ENCODE measurements at places on chromosomes 3 and 15.

GRCh38 chr3:39169712-39170111 is 16.3 kb upstream of the CSRNP1 start:
- no peak for DNase-seq
- H3K36me3 ChIP-seq: no peaks in the 10 kb centered on the region
- H3K27ac ChIP-seq: no peak overlapping the region

GRCh38 chr15:99621767-99622166 is 56.0 kb downstream of the MEF2A start:
- no peak for DNase-seq
- no peaks in the 10 kb centered on the region for H3K36me3 ChIP-seq
- H3K4me3 ChIP-seq: no peak overlapping the region
- H3K27me3 ChIP-seq: no peaks in the 10 kb centered on the region

DNA sequence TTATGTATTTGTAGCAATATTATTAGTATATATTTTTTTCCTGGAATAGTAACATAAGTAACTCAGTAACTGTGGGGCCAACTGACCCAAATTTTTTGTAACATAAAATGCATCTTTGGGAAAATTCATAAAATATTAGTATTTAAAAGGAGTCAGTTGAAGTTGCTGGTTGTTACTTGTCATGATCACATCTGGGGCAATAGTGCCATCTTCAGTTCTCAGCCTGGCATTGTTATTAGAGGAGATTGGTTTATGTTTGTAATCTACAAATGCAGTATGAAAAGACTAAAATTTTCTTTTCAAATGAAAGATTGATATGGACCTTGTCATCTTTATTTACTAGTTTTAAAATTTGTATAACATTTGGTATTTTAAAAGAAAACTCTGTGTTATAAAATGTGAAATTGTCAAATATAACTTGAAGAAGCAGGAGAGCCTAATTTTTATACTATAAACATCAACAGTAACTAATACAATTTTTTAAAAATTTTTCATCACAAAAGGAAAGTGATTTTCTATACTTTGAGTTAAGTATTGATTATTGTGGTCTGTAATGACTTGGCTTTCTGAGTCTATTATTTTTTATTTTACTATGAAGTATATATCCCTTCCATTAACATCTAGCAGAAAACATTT is 38.8 kb upstream of the MLF1 start:
- no peaks in the 10 kb centered on the region for H3K36me3 ChIP-seq
- H3K27me3 ChIP-seq: no peaks in the 10 kb centered on the region
- no peak overlapping the region for H3K4me3 ChIP-seq
- no peak overlapping the region for H3K27ac ChIP-seq

DNA sequence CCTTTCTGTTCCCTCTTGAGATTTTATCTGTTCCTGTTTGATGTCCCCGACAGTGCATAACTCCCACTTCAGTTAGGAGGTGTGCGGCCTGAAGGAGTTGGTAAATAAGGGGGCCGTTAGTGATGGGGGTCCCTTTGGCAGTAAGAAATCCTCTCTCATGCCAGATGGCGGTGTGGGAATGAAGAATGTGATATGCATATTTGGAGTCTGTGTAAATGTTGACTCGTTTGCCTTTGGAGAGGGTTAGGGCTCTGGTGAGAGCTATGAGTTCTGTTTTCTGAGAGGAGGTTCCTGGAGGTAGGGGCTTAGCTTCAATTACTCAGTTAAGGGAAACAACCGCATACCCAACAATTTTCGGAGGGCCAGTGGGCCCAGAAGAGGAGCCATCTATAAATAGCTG is 38.8 kb upstream of the RNF7 start:
- no peaks in the 10 kb centered on the region for H3K4me1 ChIP-seq
- H3K36me3 ChIP-seq: no peaks in the 10 kb centered on the region
- H3K4me3 ChIP-seq: no peak overlapping the region
- H3K27me3 ChIP-seq: no peaks in the 10 kb centered on the region

DNA sequence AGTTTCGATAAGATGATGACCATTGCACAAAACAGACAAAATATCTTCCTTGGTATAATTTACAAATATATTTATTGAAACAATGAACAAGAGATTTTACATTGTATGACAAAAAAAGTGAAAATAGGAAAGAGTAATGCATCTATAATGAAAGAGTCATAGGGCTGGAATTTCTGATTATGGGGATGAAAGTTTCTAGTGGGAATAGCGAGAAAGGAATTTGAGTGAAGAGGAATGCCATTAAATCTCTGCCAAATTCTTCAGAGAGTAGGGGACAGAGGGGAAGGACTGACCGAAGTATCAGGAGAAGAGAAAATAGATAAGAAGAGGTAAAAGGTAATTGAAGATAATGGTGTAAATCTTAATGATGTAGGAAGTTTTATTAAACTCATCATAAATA is 125.4 kb downstream of the VGLL3 start:
- H3K36me3 ChIP-seq: no peaks in the 10 kb centered on the region
- H3K27me3 ChIP-seq: no peaks in the 10 kb centered on the region
- no peak for DNase-seq
- H3K27ac ChIP-seq: no peak overlapping the region
- H3K4me1 ChIP-seq: no peaks in the 10 kb centered on the region

GRCh38 chr15:28942046-28942445 is 56.3 kb downstream of the APBA2 start:
- no peaks in the 10 kb centered on the region for H3K4me1 ChIP-seq
- no peak overlapping the region for H3K27ac ChIP-seq
- no peak for DNase-seq
- H3K36me3 ChIP-seq: no peaks in the 10 kb centered on the region

DNA sequence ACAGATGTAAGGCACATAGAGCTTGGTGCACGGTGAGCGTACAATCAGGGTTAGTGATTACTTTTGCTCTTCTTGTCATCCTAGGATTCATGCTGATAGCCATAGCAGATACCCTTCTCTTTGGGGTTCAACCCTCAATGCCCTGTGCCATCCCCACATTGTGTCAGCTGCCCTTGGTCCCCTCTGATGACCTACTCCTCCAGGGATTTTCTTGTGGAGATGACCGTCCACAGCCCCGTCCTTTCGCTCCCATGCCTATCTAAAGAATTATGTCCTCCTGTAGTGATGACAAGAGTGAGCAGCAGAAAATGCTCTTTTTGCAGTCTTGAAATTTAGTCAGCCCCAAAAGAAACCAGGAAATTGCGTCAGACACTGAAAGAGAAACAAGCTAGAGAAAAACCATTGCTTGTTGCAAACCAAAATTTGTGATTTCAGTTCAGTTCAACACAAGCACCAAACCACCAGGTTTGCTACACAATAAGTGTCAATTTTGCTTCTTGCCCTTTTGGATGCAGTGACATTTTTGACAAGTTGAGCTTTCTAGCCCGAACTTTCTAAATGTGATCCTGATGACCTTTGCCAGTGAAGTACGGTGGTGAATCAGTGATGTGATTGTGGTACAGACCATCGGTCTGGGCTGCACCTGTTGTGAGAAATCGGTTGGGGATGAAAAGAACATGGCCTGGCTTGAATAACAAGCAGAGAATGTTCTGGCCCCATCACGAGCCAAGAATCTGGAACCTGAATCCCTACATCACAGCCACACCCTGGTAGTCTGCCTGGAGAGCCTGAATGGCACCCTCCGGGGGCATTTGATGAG is 41.3 kb downstream of the CMTM7 start:
- no peak overlapping the region for H3K4me3 ChIP-seq
- H3K36me3 ChIP-seq: no peaks in the 10 kb centered on the region
- no peaks in the 10 kb centered on the region for H3K4me1 ChIP-seq
- no peaks in the 10 kb centered on the region for H3K27me3 ChIP-seq
- no peak for DNase-seq

- no peak for DNase-seq
- H3K27me3 ChIP-seq: no peaks in the 10 kb centered on the region
- H3K36me3 ChIP-seq: no peaks in the 10 kb centered on the region
- H3K4me1 ChIP-seq: no peaks in the 10 kb centered on the region
- H3K4me3 ChIP-seq: no peak overlapping the region
- no peak overlapping the region for H3K27ac ChIP-seq
These were observed 27.7 kb downstream of the RAB7A start for GRCh38 chr3:128753715-128754114.

- H3K4me3 ChIP-seq: no peak overlapping the region
- H3K27ac ChIP-seq: no peak overlapping the region
- no peaks in the 10 kb centered on the region for H3K27me3 ChIP-seq
- no peaks in the 10 kb centered on the region for H3K4me1 ChIP-seq
These were observed 536.1 kb downstream of the AGBL1 start for GRCh38 chr15:86615816-86616215.

GRCh38 chr15:35713733-35714132 is 167.8 kb upstream of the DPH6 start:
- H3K4me3 ChIP-seq: no peak overlapping the region
- H3K36me3 ChIP-seq: no peaks in the 10 kb centered on the region
- H3K27ac ChIP-seq: no peak overlapping the region
- no peaks in the 10 kb centered on the region for H3K27me3 ChIP-seq
- no peak for DNase-seq
- H3K4me1 ChIP-seq: no peaks in the 10 kb centered on the region

DNA sequence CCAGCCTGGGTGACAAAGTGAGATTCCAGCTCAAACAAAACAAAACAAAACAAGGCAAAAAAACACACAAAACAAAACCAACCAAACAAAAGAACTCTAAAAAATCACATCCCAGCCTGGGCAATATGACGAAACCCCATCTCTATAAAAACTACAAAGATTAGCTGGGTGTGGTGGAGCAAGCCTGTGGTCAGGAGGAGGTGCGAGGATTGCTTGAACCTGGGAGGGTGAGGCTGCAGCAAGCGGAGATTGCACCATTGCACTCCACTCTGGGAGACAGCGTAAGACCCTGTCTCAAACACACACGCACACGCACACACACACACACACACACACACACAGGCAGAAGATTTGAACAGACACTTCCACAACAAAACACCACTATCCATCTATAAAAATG is 99.6 kb downstream of the SHQ1 start:
- H3K27me3 ChIP-seq: no peaks in the 10 kb centered on the region
- DNase-seq: no peak
- no peaks in the 10 kb centered on the region for H3K4me1 ChIP-seq
- H3K36me3 ChIP-seq: no peaks in the 10 kb centered on the region
- no peak overlapping the region for H3K27ac ChIP-seq

DNA sequence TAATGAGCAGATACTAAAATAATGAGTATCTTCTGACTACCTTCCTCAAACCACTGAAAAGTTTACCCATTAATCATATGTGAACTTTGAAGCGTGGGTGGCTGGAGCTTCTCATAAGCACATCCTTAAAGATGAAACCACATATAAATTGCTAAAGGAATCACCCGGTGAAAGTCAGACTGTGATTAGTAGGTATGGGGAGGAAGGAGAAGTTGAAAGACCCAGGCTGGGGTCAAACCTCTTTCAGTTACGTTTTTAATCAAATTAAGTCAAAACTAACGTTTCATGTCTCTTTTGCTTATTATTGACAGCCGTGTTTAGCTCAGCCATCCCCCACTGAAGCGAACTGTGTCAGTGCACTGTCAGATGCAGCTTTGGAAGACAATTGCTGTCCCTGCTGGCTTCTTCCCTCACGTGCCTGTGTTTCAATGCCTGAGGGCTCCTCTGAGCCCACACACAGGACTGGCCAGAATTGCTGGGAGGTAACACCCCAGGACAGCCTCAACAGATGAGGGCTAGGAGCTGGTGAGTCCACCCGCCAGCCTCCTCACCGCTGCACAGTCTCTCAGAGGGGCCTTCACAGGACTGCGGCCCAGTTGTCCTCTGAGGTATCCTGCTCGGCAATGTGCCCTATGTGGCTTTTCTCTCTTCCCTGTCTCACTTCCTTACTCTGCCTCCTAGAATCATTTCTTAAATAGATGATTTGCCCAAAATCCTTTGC is 29.3 kb upstream of the SH3BP5 start:
- H3K27ac ChIP-seq: peak overlapping the region; percentile 16
- H3K4me1 ChIP-seq: no peaks in the 10 kb centered on the region
- H3K36me3 ChIP-seq: no peaks in the 10 kb centered on the region
- no peak for DNase-seq

DNA sequence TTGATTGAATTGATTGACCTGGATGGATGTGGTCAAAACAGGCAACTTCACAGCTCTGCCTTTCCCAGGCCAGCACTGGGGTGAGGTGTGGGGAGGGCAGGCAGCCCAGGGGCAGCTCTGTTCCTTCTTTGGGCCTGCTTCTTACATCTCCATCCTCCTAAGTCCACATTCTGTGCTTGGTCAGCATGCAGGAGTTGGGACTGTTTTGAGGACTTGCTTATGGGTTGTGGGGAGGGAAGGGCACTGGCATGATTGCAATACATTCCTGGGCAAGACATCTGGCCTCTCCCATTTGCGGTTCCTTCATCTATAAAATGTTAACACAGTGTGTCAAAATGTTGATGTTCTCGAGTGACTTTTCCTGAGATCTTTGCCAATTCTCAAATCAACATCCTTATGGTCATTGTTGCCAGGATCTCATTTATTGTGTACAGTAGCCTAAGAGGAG is 84.1 kb downstream of the ST6GAL1 start:
- H3K27me3 ChIP-seq: no peaks in the 10 kb centered on the region
- H3K4me3 ChIP-seq: no peak overlapping the region
- peaks cover 34% of the 10 kb centered on the region for H3K4me1 ChIP-seq
- no peak overlapping the region for H3K27ac ChIP-seq

- H3K4me1 ChIP-seq: no peaks in the 10 kb centered on the region
- no peak for DNase-seq
- no peak overlapping the region for H3K4me3 ChIP-seq
- H3K27ac ChIP-seq: no peak overlapping the region
These were observed 48.0 kb upstream of the MEX3B start for GRCh38 chr15:82093774-82094211.

- no peaks in the 10 kb centered on the region for H3K4me1 ChIP-seq
- H3K4me3 ChIP-seq: no peak overlapping the region
- no peaks in the 10 kb centered on the region for H3K36me3 ChIP-seq
- no peak for DNase-seq
These were observed 15.7 kb upstream of the CFAP161 start for GRCh38 chr15:81118361-81118760.

All from tibial nerve (tissue), 4 donors.